ENCODE measurements at places on chromosomes 2 and 18.

DNA sequence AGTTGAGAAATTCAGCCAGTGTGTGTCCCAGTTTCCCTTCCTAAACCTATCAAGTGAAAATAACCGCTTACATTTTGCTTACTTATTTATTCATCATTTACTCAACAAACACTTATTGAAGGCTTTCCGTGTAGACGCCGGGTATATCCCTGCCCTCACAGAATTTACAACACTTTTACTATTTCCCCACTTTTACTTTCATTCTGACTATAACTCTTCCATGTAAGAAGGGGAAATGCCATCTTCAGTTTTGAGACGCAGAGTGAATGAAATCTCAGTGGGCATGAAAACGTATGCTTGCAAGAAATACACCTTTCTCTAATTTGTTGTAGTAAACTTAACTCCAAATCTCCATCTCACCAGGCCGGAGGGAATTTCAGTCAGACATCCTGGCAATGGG lies 251.0 kb upstream of the CHAC2 start:
- no peak for DNase-seq

DNA sequence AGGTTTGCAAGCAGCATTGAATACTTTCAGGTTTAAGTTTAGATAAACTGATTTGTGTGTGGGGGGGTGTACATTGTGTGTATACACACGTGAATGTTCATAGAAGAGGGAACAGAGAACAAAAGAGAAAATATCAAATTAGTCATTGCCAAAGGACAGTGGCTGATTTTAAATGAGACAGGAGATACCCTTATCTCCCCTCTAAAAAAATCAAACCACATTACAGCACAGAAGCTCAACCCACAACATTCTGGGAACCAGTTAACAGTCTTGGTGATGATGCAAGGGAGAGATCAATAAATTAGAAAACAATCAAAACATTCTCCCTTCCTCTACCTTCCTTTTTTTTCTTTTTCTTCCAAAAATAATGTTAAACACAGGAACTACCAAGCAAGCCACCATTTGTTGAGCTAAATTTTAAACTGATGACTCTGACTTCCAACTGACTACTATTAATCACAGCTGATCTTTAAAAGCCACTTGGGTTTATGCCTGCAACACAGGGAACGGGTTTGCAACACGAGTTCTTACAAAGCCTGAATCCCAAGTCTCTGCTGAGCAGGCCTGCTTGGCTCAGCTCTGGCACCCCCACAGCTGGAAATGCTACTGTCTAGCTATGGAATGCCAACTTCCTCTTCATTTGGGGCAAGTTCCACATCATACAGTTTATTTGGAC lies 119.2 kb upstream of the ACVR1C start:
- no peak for DNase-seq

- DNase-seq = no peak
Measured at GRCh38 chr2:37928377-37928776, 3.3 kb downstream of the RMDN2 start.

DNA sequence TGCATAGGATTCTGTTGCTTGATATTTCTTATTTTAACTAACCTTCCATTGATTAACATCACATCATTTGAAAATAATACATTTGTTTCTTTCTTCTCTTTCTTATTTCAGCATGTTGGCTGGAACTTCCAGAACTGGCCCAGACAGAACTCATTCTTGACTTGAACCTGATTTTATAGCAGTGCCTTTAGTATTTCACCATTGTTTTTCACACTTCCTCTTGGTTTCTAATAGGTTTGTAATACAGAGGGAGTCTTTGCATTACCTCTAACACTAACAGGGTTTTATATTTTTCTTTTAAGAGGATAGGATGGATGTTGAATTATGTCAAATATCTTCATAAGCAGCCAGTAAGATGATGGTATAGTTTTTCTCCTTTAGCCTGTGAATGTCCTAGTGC lies 39.2 kb downstream of the SEMA4F start:
- DNase-seq = no peak

GRCh38 chr2:229301237-229301636 lies 30.1 kb upstream of the PID1 start:
- DNase-seq = no peak

DNA sequence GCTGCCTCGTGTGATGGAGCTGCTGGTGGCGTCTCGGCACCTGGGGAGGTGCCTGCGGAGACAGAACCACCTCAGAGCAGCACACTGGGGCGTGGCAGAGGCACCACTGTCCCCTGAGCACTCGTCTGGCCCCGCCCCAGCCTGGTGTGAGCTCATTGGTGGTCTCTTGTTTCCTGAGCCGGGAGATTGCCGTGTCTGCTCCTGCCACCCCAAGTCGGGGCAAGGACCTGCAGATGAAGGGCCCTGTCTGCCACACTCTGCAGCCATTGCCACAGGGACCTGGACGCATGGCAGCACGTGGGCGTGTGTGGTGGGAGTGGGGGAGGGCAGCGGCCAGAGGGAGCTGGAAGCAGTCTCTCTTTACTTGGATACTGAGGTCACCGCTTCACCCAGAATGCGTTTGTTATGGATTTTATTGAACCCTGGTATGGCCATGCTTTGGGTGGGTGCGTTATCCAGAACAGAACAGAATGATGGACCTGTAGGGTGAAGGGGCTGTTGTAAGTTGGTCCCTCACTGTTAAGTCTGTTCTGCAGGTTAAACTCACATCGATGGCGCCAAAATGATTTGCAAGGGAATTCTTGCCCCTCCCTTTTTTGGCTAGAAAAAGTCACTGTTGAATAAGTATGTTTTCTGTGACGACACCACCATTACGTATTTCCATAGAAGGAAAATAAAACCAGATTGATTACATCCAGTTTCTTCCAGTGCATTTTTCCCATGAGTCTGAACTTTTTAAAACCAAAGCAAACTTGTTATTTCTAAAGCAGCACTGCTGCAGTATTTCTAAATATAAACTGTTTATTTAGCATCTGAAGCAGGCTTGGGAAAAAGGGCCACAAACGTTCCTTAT lies 92.0 kb downstream of the USP40 start:
- no peak for DNase-seq

DNA sequence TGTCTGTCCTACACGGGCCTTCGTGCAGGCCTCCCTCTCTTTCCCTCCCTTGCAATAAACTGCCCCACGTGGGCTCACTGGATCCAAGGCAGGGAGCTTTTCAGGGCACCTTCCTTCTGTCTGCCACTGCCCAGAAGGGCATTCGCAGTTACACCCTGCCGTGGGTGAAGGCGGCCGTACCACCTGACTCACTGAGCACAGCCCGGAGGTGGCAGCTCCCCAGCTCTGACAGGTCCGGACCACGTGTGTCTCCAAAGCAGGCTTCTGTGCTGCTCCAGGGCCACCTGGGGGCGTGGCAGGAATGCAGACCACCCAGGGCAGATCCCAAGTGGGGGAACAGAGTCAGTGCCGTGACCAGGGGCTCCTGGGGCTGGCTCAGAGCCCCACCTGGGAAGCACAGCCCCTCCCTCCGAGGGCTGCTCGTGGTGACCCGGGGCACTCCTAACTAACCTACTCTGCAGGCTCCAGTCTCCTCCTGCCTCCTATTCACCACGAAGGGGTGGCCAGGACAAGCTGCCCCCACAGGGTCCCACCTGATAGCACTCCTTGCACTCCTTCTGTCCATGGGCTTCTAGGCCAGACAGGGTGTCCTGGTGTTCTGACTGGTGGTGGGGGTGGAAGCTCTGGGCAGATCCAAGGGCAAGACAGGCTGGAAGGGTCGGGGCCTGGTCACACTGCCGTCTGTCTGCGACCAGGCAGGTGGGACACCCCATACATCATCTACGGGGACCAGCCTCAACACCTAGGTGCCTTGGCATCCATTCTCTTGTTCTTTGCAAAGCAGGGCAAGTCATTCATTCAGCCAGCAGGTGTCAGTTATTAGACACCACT lies 9.7 kb downstream of the SNED1 start:
- DNase-seq = no peak

Measured in CD4-positive, alpha-beta T cell treated with Interleukin-6 at 100 ng/mL for 8 hours (primary cell).